ENCODE measurements at places on chromosomes 6 and 20.

DNA sequence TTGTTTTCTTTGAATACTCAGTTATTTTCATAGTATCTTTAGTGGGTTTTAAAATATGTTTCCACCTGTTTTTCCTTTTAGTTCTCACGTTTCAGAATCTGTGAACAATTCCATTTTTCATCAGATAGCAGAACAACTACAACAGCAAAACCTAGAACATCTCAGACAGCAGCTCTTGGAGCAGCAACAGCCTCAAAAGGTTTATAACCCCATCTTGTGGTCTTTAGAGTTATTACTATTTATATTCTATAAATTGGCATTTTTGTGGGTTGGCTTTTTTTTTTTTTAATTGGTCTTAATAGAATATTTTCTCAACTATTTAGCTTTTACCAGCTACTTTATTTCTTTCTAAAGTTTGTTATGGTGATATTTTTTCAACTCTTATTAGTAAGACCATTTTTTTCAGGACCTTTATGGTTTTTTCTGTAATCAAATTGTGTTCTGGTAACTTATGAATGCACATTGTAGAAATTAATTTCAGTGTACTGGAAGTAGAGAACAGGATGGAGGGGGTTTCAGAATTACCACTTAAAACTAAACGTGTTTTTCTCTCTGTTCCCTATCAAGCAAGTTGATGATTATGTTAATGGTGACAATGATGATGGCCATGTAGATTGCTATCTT is 72.2 kb downstream of the SCAF8 start:
- DNase-seq: peak; percentile 61

GRCh38 chr6:71124340-71124739 is 164.3 kb upstream of the OGFRL1 start:
- DNase-seq: no peak

- DNase-seq: peak; percentile 79
Measured at GRCh38 chr6:72464791-72465691, 156.8 kb upstream of the KCNQ5 start.

DNA sequence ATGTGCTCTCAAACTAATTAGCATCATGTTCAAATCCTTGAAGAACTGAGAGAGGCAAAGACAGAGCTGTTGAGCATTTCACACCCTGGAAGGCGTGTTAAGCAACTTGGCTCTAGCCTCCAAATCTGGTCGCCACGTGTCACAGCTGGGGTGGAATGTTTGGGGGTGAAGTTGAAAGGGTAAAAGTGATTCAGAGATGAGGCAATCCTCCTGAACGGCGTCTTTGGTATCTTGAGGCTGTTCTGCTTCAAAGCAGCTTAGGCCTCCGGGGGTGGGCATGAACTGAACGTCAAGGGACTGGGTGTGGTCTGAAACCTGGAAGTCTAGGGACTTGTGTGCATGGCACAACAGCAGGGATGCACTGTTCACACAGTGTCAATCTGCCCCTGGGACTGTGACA is 62.3 kb downstream of the TRAM2 start:
- DNase-seq: peak; percentile 93

DNA sequence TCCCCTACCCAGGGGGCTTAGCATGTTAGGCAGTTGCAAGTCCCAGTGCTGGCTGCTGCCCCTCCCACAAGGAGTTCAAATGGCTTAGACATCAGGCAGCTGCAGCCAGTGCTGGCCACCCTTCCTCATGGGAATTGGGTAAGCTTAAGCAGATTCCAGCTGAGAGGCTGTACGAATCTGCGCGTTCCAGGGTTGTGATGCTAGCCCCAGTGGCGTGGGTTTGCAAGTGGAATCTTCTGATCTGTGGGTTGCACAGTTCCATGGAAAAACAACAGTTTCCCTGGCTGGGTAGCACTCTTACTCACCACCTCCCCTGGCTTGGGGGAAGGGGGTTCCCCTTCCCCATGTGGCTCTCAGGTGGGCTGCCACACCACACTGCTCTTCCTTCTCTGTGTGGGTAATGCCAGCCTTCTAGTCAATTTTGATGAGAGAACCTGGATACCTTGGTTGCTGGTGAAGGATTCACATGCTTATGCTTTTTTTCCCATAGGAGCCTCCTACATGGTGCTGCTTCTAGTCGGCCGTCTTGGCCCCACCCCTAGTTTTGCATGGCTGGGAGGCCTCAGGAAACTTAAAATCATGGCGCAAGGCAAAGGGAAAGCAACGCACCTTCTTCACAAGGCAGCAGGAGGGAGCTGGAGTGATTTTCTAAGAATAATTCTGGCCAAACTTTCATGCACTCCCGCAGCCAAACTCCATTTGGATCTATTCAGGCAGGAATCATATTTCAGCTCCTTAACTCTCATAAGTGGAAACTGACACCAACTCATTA is 13.0 kb downstream of the DYNLT2 start:
- DNase-seq: peak; percentile 36

DNA sequence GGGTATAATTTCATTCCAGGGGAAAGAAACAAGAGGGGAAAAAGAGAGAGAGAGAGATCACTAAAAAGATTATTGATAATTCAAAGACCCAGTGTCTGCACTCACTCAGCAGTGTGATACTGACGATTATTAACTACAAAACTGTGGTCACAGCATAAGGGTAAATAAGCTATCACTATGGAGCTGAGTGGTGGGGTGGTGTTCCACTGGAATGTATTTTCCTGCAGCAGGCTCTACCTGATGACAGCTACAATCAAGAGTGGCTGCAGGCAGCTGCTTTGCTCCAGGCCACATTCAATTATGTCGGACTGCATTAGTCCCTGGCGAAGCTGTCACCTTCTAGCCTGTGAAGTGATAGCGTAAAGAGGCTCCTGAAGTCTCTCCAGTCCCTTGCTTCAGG is 122.2 kb upstream of the TFAP2D start:
- DNase-seq: no peak

DNA sequence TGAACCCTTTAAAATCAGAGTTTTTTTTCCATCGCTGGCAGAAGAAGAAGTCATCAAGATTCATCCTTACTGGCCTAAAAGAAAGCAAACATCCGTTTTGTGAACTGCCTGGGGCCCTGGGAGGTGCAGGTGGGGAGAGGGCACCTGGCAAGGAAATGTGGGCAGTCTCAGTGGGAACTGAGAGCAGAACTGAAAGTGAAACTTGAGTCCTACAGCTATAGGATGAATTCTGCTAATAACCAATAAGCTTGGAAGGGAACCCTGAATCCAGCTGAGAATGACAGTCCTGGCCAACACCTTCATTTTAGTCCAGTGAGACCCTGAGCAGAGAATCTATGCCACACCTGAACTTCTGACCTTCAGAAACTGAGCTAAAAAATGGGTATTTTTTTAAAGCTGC is 130.1 kb upstream of the ASCC3 start:
- DNase-seq: no peak

- no peak for DNase-seq
Measured at GRCh38 chr6:147434516-147434915, 74.0 kb upstream of the SAMD5 start.

- no peak for DNase-seq
Measured at GRCh38 chr6:164206807-164207423, 792.4 kb downstream of the QKI start.

Data from AG10803 (cell line).